ENCODE measurements at places on chromosomes 2 and 18.
A peak's percentile ranks its signal among the peaks of the same experiment; 100 is the strongest.

DNA sequence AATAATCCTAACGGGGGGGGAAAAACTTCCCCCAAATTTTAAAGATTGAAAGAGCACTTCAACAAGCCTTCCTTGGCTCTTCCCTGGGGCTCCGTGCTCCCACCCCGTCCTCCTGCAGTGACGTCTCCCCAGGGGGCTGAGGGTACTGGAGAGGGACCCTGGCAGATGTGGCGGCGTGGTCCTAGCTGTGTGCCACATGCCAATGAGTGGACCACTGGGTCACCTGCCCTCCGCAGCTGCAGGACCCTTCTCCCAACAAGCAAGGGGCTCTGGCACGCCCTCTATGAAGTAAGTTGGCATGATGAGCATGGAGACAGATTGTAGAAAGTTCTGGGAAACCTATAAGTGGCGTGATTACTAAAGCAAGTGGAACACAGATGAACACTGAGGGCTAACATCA is 46.7 kb downstream of the PXDN start:
- no peak for DNase-seq

- no peak for DNase-seq
These were observed 52.9 kb downstream of the MYCN start for GRCh38 chr2:15993232-15993610.

DNA sequence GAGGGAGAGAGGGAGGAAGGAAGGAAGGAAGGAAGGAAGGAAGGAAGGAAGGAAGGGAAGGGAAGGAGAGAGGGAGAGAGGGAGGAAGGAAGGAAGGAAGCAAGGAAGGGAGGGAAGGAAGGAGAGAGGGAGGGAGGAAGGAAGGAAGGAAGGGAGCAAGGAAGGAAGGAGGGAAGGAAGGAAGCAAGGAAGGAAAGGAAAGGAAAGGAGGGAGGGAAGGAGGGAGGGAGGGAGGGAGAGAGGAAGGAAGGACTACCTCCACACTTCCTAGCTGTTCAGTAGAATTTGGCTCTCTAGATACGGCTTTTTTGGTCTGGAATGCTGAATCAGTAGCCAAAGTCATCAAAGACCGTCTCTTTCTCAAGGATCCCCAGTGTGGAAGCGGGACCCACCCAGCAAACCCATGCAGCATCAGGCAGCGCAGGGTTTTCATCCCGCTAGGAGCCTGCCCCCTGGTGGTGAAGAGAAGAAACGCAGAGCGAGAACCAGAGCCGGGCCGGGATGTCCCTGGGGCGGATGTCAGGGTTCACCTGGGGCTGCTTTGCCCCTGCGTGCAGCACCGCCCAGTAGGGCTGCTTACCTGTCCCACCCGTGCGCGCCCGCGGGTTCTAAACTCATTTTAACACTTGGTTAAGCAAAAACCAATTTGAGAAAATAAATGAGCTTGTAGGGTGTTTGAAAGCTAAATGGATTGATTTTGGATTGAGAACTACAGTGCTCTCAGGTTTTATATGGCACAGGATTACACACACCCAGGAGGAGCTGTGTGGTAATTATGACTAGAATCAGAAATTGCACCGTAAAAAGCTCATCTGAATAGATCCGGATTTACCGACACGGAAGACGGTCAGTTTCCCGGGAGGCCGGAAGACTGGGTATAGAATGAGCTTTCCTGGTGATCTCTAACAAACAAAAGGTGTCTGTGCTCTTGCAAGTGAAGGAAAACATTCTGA is 48.1 kb upstream of the ARL4C start:
- peak; percentile 70 for DNase-seq

DNA sequence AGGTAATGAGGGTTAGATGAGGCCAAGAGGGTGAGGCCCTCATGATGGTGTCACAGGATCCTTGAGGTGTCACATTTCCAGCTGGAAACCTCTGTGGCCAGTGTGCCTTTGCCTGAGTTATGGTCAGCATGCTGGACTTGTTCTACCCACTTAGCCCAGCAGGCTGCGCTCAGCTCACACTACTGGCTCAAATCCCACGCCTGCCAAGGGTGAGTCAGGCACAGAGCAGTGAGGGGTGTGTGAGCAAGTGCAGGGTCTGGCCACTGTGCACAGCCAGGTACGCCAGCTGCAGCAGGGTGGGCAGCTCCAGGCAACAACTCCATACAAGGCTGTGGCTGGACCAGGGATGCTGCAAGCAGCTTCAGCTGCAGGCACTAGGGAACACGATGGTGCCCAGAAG is 616.6 kb upstream of the FSHR start:
- DNase-seq, result no peak

GRCh38 chr2:129737660-129738527 is 241.6 kb upstream of the RAB6C start:
- no peak for DNase-seq
